ENCODE measurements at places on chromosomes 5 and 9.

- DNase-seq, result no peak
Measured at GRCh38 chr5:132313366-132313765, 19.2 kb downstream of the SLC22A4 start.

DNA sequence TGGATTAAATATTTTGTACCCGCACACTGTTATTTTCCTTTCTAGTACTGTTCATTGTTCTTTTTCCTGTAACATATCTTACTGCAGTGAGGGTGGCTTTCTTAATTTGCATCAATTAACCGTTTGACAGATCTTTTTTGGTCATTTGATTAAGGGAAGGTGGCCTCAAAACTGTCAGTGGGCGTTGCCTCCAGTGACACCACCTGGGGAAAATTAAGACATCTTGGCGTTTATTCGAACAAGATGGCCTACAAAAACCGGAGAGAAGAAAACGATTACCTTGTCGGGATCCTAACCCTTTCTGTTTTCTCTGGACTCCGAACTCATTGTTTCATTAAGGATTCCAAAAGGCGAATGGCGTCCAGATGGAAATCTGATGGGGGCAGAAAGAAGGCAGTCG, 2.0 kb downstream of the BASP1 start:
- DNase-seq, result no peak

DNA sequence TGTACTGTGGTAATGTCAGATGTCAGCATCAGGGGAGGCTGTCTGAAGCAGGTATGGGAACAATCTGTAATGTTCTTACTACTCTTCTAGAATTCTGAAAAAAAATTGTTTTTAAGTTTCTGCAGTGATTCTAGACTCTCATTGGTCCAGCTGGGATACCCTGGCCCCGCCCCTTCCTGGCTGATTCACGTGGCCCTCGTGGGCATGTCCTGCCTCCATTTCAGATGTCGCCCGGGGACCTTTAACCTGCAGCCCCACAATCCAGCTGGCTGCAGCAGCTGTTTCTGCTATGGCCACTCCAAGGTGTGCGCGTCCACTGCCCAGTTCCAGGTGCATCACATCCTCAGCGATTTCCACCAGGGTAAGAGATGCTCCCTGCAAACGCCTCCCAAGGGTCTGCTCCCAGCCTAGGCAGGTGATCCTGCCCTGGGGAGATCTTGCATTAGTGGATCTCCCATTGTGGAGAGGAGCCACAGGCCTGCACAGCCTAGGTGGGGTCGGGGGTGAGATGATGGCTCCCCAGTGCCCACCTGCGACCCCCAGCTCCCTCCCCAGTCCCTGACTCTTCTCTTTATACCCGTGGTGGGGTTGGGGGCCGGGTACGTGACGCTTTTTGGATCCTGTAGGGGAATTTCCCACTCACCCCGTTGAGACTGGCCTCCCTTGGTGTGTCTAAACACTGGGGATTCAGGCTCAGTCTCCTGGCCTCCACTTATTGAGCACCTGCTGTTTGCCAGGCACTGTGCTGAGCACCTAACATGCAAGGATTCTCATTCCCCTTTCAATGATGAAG, 36.5 kb downstream of the LAMC3 start:
- DNase-seq, result no peak

- no peak for DNase-seq
Measured at GRCh38 chr9:124302921-124303320, 45.2 kb downstream of the NEK6 start.

DNA sequence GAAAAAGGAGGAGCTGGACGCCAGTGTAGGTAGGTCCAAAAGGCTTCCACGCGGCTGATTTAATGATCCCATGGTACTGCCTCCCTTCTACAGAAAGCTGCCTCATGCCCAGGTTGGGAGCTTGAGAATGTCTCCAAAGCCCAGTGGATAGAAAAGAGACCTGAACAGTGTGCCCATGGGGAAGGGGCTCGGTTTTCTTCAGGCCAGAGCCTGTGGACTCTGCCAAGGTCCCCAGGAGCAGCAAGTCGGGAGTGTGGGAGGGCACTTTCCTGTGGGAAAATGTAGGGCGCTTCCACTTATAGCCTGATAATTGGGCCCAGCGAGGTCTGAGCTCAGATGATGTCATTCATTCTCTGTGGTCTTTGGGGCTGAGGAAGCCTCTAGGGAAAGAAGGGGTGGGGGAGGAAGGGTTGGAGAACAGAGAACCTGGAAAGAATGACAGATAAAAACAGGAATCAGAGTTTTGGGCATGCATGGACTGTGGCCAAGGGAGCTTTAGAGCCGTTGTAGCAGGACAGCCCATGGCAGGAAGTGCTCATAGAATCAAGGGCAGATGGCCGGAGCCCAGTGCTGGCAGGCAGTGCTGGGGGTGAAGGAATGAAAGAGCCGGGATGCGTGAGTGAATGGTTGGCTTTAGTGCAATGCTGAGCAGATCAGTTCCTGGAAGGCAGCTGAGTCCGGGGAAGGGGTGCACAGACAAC, 42.5 kb upstream of the SH3PXD2B start:
- no peak for DNase-seq

Measured in activated naive CD4-positive, alpha-beta T cell (primary cell).